ENCODE measurements at places on chromosomes 5 and 9.
A peak's percentile ranks its signal among the peaks of the same experiment; 100 is the strongest.

DNA sequence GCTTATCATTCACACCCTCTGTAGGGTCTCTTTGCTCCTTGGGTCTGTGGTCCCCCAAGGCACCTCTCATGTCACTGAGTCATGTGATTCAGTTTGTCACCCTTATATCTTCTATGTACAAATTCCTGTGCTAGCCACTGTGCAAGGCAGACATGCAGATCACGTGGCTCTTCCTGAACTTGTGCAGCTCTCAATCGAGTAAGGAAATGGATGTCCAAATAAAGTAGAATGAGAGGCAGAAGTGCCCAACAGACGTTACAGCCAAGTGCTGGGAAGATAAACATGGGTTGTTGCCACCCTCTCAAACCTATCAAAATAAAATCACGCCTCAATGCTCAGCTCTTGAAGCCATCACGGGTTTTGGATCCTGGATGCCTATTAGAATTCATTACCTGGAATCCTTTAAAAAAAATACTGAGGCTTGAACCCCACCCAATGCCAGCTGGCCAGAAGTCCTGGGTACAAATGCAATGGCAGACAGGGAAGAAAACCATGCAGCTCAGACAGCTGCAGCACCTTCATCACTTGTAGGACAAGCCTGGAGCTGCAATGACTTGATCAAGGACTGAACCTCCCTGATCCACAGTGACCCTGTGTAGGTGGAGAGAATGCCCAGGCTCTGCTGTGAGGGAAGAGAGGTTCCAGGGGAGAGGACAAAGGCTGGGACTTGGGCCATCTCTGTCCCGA lies 228.7 kb upstream of the DAP start:
- no peak for DNase-seq

GRCh38 chr9:36878986-36879982 lies 154.8 kb downstream of the PAX5 start:
- no peak for DNase-seq

DNA sequence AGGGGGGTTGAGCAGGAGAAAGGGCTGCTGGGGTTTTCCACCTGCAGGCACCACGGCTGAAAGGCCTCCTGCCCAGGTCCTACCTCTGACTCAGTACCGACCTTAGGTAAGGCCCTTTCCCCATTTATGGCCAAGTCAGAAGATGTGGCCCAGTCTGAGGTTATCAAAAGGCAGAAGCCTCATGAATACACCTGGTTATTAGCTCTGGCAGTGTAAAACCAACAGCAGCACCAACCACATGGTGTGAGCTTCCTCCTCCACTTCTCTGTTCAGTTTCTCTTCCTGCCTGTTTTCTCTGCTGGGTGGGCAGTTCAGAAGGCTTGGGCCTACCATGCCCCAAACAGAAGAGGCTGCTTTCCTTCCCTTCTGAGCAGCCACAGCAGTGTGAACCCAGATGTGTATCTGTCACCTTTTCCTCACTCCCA lies 86.9 kb downstream of the UGCG start:
- no peak for DNase-seq

GRCh38 chr9:100913257-100913656 lies 115.3 kb upstream of the PLPPR1 start:
- DNase-seq: no peak

GRCh38 chr5:147857302-147858129 lies 21.0 kb upstream of the SCGB3A2 start:
- peak; percentile 21 for DNase-seq

DNA sequence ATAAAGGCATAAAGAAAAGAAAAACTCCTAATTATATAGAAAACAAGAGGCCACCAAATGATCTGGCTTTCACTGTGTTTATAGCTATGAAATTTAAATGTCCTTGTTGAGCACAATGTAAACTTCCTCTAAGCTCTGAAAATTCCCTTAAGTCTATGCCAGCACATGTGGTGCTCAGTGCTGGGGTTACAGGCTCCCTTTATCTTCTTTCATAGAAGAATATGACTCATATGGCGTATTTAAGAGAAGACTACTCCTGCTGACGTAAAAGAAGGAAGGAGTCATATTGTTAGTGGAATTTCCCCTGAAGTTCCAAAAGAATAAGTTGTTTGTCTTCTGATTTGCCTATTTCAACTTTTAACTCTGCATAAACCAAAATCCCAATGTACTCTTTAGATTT lies 30.4 kb downstream of the RNF145 start:
- no peak for DNase-seq

- DNase-seq: no peak
Measured at GRCh38 chr9:35686222-35687203, 3.2 kb downstream of the TPM2 start.

DNA sequence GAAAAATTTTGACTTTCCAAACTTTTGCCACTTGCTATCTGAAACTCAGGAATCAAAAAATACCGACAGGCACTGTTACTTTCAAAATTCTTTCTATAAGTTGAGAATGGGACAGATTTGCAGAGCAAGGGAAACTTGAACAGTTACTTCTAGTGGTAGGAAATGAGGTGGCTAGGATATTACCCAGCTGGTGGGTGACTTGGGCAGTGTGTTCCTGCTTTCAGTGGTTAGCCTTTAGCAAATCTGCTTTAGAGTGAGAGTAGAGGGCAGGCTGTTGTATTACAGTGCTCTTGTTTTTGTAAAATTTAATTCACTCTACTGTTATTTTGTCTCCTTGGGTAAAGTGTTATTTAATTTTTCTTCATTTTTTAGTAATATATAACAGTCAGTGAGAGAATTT lies 40.2 kb upstream of the ROPN1L start:
- no peak for DNase-seq

DNA sequence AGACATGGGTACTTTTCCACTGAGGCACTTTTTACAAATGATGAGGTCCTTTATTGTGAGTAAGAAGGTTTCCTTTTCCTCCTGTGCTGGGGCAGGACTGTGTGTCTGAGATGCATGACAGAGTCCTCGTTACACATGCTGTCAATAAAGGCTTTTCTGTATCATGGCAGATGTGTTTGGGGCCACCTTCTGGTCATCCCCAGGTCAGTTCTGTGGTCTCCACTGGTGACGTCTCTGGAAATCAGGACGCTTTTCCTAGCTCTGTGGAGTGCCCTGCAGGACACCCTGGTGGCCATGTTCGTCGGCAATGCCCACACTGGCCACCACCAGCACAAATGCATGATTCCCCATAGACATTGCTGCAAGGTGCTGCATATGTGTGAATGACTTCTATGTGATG lies 2.8 kb downstream of the CMBL start:
- DNase-seq: no peak

- DNase-seq: no peak
Measured at GRCh38 chr5:20113031-20113715, 125.2 kb upstream of the CDH18 start.

- DNase-seq: no peak
Measured at GRCh38 chr5:55570026-55570425, 35.3 kb upstream of the PLPP1 start.

DNA sequence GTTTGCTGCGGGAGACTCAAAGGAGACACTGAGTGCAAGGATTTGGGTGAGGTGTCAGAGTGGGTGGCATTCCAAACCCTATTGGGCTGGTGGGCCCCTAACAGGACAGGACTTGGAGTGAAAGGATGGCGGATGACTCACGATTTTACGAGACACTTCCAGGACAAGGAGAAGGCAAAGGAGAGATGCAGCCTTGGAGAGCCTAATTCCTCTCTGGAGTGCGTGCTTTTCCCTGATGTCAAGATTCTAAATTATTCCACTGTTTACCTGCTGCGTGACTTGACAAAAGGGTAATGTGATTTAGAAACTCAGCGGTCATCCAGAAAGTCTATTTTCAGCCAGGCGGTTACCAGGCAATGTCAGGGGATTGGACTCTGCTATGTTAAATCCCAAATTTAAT lies 41.6 kb upstream of the CD180 start:
- no peak for DNase-seq

- no peak for DNase-seq
Measured at GRCh38 chr5:78974011-78974410, 11.1 kb downstream of the ARSB start.

- no peak for DNase-seq
Measured at GRCh38 chr5:98442448-98442847, 331.0 kb upstream of the RGMB start.

DNA sequence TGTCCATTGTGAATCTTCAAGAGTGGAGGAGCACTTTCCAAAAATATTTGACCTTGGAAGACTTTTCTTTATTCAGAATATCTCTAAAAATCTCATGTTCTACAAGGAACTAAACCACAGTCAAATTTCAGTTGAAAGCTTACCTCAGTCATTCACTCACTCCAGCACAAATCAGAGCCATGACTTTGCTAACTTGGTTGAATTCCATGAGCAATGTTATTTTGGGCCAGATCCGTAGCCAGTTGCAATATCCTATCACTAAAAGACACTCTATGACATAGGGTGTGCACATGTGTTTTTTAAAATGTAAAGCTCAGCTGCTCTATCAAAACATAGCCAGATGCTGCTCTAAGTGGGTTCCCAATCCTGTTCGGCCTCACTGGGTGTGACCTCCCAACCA lies 156.1 kb upstream of the ANKRD55 start:
- DNase-seq: no peak

- no peak for DNase-seq
Measured at GRCh38 chr9:125338929-125339328, 77.3 kb downstream of the GAPVD1 start.

- no peak for DNase-seq
Measured at GRCh38 chr5:146945617-146946084, 67.1 kb upstream of the PPP2R2B start.

- DNase-seq: peak; percentile 61
Measured at GRCh38 chr5:91419571-91420537, 36.7 kb upstream of the ARRDC3 start.

DNA sequence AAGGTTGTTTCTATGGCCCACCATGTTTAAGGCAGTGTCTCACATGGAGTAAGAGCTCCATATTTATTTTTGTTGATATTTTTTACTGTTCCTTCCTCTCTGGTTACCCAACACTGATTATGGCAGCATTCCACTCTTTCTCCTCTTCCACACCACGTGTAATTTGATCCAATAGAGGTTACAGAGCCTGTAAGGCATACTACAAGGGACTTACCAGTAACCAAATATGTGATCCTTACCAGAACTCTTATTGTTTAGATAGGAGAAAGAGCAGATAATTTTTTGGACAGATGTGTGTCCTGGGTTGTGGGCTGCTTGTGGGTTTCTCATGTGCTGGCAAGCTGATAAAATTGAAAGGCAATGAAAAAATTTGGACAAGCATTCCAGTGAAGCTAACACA lies 261.3 kb downstream of the TMEM167A start:
- DNase-seq: no peak

DNA sequence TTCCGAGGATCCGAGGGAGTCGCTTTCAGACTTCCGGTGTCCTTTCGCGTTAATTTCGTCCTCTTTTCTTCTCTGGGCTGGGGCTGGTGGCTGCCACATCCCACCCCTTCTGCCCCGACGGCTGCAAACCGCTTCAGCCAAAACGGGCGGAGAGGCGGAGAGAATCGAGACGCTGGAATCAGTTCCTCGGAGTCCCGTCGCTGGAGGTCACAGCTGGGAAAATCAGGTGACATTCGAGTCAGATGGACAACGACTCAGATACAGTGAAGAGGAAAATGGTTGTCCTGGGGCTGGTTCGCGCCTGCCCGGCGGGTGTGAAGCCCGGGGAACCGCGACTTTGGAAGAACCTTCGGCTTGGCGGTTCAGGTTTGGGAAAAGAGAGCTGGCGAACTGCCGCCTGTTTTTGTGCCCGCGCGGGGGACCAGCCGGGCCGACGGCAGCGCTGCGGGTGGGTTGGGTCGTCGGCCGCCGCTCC lies 8.9 kb upstream of the NKX2-5 start:
- DNase-seq: no peak

DNA sequence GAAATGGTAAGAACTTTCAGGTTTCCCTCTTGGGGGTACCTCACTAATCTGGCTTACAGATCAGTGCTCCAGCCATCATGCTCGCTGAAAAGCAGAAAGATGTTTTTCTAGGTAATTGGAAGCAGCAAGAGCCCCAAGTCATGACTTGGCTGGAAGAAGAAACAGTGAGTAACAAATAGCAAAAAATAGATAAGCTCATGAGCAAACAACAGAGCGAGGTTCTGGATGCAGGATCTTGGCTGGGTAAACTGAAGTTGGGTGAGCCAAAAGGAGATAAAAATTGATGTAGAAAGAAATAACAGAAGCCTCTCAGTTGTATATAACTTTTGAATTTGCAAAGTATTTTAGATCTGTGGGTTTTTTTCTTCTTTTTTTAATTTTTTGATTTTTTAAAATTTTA lies 110.1 kb downstream of the INSYN2B start:
- no peak for DNase-seq

DNA sequence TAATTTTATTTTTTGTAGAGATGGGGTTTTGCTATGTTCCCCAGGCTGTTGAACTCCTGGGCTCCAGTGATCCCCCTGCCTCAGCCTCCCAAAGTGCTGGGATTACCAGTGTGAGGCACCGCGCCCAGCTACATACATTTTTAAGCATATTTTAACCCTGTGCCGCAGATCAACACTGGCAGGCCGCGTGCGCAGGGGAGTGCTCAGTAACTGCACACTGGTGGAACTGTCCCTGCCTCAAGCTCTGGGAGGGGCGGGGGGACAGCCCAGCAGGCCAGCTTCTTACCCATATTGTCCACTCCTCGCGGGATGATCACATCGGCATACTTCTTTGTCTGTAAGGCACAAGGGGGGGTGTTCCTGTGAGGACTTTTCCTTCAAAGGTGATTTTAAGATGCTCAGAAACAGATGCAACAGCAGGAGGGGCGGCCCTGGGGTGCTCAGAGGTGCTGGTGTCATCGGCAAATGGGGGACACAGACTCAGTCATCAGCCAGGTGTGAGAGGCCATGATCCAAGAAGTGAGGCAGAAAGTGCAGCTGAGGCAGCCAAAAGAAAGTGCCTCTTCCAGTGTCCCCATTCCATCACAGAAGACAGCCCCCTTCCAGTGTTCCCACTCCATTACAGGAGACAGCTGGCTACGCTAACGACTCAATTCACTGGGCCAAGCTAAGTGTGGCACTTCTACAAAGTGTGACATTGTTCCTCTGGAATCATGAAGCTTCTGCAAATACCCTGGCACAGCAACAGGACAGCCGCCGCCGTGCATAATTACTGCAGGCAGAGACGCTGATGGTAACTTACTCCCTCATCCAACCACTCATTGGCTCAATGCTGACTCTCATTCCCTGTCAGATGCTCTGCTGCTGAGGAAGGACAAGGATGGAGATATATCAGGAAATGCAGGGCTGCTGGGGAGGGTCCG lies 5.2 kb downstream of the UCK1 start:
- DNase-seq: no peak

GRCh38 chr5:53946405-53947100 lies 363.8 kb downstream of the ARL15 start:
- DNase-seq: no peak

GRCh38 chr5:155258161-155258560 lies 244.6 kb downstream of the KIF4B start:
- DNase-seq: no peak

DNA sequence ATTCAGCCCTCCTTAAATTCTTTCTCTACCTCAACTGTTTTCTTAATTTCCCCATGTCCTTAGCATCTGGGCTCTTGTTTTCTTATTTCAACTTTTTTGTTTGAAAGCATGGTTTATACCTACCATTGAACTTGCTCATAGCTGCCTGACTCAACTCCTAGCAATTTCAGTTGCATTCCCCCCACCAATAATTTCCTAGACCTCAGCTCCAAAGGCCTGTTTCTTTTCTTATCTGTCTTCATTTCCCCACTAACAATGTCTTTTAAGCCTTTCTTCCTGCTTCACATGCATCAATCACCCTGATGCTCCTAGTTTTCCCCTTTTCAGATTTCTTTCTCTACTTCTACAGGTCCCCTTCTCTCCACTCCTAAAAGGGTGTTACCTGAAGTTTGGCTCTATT lies 129.7 kb upstream of the PDE4D start:
- no peak for DNase-seq

All from stimulated activated CD8-positive, alpha-beta memory T cell treated with anti-CD3 and anti-CD28 coated beads, Interleukin-2, amount 100 ng/mL, for 1 hour (primary cell).